CD4-positive, alpha-beta memory T cell (primary cell): ENCODE measurements at places on chromosomes 1 and 21.

DNA sequence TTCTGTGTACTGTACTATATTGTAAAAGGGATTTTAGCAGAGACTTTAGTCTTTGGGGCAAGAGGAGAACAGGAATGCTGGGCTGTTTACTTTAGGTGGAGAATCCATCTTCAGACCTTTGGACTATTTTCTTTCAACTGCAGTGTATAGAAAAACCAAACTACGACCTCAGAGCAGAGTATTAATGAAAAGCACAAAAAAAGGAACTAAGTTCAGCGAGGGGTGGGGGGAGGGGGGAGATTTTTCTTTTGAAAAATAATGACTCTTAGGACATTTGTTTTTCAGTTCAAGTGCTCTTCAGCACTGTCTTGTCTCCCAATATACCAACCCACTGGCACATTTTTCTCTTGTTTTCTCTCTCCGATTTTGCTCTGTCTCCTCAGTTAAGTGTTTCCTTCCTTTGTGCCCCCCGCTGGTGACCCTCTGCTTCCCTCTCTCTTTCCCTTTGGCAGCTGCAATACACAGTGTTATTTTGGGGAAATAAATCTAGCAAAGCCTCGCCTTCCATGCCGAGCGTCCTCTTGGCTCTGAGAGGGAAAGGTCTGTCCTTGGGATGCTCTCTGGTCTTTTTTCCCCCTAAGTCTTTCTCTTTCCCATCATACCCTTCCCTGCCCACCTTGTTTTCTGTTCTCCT is 44.8 kb downstream of the ACP6 start:
- no peak for DNase-seq

DNA sequence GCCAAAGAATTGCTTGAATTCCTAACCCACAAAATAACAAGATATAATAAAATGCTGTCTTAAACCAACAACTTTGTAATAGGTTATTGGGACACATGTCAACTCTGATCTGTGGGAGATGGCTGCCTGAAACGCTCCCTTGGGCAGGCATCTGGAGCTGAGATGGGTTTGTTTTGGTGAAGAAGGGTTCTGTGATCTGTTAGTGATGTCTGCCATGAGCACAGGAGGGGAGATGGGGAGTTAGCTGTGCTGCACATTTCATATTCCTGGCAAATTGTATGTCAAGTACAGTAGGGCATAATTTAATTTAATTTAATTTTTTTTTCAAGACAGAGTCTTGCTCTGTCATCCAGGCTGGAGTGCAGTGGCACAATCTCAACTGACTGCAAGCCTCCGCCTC is 34.2 kb upstream of the IFNLR1 start:
- no peak for DNase-seq

GRCh38 chr1:45375104-45376090 is 35.2 kb upstream of the MUTYH start:
- DNase-seq: no peak

GRCh38 chr1:31609514-31610118 is 7.9 kb upstream of the HCRTR1 start:
- DNase-seq: no peak

GRCh38 chr1:67957066-67957465 is 93.4 kb downstream of the DIRAS3 start:
- DNase-seq: no peak
